Mucosa of gallbladder (tissue), 1 donor: ENCODE measurements at places on chromosomes 2 and 18. TPM values are rescaled to one million over a fixed set of nuclear protein-coding genes. Genes with fewer than 3 reads are reported as not detected.

COLEC11 gene
- 79.0 TPM for total RNA-seq

DCDC2C gene
- 0.14 TPM for total RNA-seq

GTF2A1L gene
- total RNA-seq = 6.2 TPM

ASTL gene
- total RNA-seq = not detected

ALLC gene
- 0.81 TPM for total RNA-seq

C2orf81 gene
- total RNA-seq = 12.9 TPM

DNAH7 gene
- 5.0 TPM for total RNA-seq

PAX8 gene
- 3.5 TPM for total RNA-seq

NBAS gene
- 52.7 TPM for total RNA-seq

GPR39 gene
- total RNA-seq = 12.7 TPM

COL6A3 gene
- 258 TPM for total RNA-seq

ACTG2 gene
- total RNA-seq = 2,669 TPM

SLC40A1 gene
- total RNA-seq = 271 TPM

ANKRD29 gene
- 3.1 TPM for total RNA-seq

GRCh38 chr2:36002941-36003340 lies 352.6 kb upstream of the CRIM1 start:
- no peak for DNase-seq

DNA sequence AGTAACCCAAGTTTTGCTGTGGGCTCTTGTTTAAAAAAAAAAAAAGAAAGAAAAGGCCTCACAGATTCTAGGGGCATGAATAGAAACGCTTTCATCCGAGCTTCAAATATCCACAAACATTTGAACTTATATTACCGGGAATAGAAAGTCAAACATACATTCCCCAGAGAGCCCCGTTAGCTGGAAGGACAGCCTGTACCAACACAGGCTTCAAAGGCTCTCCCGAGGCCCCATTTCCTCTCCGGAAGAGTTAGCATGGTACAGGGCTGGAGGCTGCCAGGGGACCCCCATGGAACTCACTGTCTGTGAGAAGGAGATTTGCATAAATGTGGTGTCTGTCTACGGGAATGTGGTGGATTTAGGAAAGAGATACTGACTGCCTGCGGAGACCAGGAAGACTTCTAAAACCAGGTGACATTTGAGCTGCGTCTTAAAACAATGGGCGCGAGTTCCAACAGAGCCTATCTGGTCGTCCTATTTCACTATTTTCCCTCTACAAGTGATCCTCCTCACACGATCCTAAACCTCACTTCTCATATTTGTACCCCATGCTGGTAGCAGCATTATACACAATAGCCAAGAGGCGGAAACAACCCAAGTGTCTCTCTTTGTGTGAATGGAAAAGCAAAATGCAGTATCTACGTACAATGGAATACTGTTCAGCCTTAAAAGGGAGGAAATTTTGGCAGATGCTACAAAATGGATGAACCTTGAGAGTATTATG lies 820 bp upstream of the MATN3 start:
- DNase-seq = no peak

GRCh38 chr18:39167990-39168389 lies 1602.4 kb upstream of the CELF4 start:
- DNase-seq = no peak

DNA sequence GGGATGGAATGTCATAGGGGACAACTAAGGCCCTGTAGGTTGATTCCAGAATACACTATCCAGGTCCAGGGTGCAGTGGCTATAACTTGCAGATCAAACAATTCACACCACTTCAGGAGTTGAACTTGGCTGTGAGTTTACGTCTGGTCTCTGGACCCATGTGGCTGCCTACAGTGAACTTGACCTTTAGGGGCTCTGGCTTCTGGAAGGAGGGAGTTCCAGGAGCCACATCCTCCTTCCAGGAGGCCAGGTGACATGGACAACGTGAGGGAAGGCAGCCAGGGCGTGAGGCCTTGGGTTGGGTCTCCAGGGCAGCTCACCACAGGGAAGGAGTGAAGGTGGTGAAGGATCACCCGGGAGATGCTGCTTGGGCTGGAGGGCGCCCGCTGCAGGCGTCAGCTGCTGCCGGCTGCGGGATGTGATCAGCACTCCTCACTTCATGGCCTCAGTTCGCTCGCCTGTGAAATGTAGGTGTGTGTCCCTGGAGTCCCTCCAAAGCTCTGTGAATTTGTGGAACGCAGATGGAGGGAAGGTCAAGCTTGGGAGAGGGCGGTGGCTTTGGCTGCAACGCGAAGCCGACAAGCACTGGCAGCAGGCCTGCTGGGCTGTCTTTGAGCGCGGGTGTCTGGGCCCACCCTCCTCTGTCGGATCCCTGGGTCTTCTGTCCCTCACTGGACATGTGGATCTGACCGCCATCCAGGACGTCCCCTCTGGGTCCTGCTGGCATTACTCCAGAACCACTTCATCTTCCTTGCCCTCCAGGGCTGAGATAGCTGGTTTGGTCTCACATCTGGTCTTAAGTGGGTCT lies 146.5 kb downstream of the GLI2 start:
- DNase-seq = no peak

- DNase-seq = no peak
Observed at GRCh38 chr18:34115409-34116081, 109.2 kb downstream of the NOL4 start.

DNA sequence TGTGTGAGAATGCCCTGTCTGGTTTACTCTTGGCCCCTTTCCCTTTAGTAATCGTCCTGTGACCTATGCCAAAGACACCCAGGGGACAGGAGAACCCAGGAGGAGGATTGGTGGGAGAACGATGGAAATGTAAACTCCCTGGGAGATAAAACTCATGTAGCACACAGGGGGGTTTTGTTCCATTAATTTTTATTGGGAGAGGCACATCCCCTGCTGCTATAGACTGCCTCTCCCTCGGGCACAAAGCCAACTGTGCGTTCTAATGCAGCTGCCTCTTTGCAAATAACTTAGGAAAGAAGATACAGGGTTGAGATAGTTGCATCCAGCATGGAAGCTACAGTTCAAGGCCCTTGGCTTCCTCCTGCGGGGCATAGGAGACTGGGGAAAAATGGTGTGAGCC lies 489.6 kb downstream of the SLC4A3 start:
- DNase-seq = no peak

DNA sequence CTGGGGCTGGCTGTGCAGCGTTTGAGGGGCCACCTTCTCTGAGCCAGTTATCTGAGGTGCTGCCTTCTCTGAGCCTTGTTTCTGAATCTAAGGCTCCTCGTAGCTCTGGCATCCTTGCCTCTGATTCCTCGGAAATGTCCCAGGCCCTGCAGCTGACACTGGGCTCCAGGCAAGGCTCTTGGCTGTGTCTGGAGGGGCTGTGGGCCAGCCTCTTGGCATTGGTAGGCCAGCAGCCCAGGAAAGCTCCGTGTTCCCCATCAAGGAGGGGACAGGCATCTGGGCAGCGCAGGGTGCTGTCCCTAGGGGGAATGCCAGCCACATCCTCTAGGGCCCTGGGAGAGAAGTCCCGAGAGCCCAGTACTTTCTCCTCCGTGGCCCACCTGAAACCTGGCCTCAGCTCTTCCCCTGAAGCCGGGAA lies 40.7 kb upstream of the TAF1B start:
- no peak for DNase-seq

DNA sequence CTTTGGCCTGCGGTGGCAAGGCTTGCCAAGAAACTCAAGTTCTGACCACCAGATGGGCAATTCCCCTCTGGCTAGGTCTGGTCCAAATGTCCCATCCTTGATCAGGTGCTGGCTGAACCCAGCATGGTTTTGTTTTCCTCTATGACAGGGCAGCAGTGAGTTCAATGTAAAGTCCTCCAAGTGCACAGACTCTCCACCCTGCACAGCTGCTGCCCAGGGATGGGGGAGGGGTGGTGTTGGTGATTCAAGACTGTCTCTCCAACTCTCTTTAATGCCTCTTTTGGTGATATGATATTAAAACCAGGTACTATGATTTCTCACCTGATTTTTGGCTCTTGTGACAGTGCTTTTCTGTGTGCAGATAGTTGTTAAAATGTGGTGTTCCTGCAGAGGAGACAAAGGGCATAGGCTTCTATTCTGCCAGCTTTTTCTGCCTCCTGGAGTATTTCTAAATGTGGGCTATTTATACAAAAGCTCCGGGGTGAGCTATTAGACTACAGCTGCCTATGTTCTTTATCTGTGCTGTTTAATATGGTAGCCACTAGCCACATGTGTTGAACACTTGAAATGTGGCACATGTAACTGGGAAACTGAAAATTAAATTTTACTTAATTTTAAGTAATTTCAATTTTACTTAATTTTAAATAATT lies 64.0 kb upstream of the STK39 start:
- no peak for DNase-seq

- DNase-seq = no peak
Observed at GRCh38 chr2:26682155-26682554, 10.4 kb upstream of the KCNK3 start.

GRCh38 chr2:187434342-187434785 lies 13.7 kb downstream of the CALCRL start:
- DNase-seq = no peak

GRCh38 chr18:70641156-70641775 lies 352.4 kb downstream of the SOCS6 start:
- DNase-seq = no peak

DNA sequence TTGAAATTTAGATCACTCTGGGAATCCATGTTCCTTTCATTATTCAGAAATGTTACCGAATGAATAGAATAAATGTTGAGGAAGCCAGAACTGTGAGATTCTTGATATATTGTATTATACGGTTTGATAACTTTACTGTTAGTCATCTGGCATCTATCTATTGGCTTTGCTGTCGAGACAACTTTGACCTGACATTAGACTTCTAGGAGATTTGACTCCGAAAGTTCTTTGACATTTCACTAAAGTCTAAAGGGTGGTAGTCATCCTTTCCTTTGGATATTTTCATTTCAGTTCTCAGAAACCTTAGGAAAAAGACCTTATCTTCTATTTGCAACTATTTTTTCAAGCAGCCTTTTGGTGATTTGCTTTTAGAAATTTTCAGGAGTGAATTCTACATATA lies 1.9 kb downstream of the BMPR2 start:
- DNase-seq = no peak

DNA sequence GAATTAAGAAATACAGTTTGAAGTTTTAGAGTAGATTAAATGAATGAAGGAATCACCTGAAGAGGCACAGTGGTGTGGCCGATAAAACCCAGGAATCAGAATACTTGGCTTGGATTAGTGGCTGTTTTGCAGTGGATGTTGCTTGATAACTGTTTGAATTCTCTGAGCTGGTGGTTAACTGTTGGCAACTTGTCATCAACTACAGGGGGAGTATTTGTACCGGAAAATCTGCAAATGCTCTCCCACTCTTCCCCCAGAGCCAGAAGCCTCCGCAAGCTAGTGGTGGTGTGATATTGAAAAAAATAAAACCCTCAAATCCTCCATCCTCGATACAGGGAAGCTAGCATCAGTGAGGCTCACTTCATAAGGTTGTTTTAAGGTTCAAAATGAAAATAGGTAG lies 326.7 kb downstream of the DPP10 start:
- no peak for DNase-seq

DNA sequence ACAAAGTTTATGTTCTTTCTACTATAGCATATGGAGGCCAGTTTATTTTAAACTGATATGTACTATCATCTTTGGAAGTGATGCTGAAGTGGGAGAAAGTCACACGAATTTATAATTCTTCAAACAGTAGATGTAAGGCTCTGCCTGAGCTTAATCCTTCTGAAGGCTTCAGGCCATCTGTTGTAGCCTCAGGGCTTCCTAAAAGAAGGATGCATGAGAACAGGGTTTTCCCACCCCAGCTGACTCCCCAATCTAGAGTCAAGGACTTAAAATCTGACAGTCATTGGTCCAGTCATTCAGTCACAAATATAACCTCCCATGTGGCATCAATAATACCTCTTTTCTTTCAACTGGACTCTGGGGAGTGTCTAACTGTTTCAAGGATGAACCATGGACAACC lies 330.5 kb downstream of the KCNS3 start:
- no peak for DNase-seq

DNA sequence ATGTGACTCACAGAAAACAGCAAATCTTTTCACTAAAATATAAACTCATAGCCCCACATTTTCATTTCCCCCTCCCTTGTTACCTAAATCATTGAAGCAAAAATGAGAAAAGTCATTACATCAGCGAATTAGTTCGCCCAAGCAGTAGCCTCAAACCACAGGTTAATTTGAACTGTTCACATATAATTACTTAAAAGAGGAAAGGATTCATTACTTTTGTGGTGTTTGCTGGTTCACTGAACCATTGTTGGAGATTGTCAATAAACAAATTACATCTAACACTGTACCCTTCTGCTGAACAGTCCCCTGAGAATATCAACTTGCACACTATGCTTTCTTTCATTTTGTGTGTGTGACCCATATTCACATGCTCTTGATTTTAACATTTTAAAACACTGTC lies 238.7 kb downstream of the ERBB4 start:
- no peak for DNase-seq

DNA sequence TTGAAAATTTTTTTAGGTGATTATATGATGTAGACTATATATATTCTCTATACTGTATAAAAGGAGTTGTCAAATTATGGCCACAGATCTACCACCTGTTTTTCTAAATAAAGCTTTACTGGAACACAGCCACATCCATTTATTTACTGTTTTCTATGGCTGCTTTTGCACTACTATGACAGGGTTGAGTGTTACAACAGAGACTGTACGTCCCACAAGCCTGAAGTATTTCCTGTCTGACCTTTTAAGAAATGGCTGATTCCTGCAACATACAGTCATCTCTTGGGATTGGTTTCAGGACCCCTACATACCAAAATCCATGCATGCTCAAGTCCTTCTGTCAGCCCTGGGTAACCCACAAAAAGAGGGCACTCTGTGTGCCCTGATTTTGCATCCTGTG lies 508.3 kb downstream of the TSN start:
- no peak for DNase-seq

GRCh38 chr18:34650121-34650545 lies 60.0 kb upstream of the DTNA start:
- no peak for DNase-seq

DNA sequence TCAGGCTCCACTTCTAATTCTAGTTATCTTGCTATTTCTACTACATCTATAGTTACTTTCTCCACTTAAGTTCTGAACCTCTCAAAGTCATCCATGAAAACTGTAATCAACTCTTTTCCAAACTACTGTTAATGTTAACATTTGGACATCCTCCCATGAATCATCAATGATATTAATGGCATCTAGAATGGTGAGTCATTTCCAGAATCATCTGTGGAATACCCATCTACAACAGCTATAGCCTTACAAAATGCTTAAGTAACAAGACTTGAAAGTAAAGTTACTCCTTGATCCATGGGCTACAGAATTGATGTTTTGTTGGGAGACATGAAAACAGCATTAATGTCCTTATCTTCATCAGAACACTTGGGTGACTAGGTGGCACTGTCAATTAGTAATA lies 35.4 kb downstream of the BARD1 start:
- DNase-seq = no peak

DNA sequence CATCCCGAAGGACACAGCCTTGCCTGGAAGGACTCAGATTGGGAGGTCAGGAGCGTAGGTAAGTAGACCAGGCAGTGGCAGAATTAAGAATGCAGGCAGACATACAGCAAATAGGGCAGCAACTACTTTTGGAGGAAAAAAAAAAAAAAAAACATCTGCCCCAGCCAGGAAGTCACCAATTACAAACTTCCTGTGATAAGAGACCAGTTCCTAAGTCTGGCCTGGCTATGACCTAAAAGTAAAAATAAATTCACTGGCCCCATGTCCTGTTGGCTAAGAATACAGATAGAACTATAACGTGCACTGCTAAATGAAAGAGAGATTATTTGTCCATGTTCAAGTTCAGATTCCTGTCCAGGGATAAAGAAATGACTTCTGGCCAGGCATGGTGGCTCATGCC lies 45.2 kb upstream of the NOSTRIN start:
- DNase-seq = no peak

- peak; percentile 38 for DNase-seq
Observed at GRCh38 chr2:45874344-45874743, 222.9 kb downstream of the PRKCE start.
